ENCODE measurements at places on chromosomes 11 and 22.

DNA sequence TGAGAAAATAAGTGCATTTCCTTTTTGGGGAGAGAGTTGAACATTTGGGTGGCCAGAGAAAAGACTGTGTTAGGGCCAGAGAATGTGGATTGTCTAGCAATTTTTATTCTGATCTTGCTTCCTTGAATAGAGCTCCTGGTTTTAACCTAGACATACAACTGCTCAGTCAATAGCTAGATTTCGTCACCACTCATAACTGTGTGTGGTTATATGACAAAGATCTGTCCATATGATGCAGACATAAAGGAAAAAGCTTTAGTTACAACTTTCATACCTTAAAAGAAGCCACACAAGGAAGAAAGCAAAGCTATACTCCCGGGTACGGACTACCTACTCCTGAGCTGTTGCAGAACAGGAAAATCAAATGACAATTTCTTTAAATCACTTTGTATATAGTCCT is 37.2 kb downstream of the MS4A6A start:
- no peak for DNase-seq

DNA sequence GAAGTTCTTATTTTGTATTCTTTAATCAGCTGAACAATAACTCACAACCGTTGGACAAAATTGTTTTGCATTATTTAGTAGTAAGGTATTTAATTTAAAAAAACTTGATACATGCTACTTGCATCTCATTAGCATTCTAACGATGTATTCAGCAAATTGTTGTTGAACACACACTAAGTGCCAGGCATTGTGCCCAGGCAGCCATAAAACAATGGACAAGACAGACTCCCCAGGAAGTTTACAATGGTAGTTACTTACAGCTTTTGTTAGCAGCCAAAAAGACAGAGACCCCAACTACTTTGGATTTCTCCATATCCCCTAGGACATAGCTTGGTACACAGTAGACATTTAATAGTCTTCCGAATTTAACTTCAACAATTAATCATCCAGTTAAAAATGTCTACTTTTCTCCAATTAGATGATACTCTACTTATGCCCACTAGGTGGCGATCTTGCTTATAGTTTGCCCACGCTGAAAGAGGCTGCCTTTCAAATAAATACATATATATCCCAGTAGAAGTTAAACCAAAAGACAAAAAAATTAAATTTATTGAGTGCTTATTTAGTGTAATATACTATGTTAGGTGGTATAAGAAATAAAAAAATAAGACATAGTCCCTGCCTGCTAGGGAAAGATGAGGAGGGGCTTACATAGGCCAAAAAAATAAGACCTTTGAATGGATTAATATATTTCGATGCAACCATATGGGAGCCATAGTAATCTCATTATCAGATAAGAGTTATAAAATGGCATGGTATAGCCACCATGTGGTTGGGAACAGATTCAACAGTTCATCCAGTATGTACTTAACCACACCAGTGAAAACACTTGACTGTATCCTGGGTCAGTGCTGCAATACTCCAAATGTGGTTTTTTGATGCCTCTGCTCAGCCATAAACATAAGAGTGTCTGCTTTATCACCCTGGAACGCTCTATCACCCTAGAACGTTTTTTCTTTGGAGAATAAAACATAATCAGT is 2.0 kb upstream of the FJX1 start:
- DNase-seq, result no peak

GRCh38 chr11:108906329-108906728 is 241.5 kb downstream of the DDX10 start:
- DNase-seq, result no peak

GRCh38 chr11:115221461-115222069 is 282.6 kb downstream of the CADM1 start:
- DNase-seq, result no peak

DNA sequence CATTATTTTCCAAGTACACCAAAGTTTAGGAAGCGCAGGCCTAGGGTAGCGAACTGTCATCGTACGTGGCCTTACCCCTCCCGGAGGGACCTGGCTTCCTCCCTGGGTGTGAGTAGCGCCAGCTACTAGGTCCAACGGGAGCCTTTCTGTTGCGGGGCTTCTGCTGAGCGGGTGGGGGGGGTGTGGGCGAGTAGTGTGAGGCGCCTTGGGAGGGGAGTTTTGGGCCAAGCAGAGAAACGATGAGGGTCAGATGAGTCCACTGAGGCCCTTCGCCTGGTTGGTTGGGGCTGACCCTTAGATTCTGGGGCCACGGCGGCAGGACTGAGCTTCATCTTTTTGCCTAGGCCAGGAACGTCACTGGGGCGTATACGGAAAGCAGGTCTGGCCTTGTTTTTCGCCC is 868 bp downstream of the TEF start:
- DNase-seq, result no peak

GRCh38 chr11:111359223-111360149 is 19.6 kb downstream of the POU2AF1 start:
- no peak for DNase-seq

GRCh38 chr11:123586568-123586967 is 67.9 kb downstream of the SCN3B start:
- DNase-seq, result no peak

GRCh38 chr22:28064920-28065319 is 145.9 kb upstream of the PITPNB start:
- DNase-seq, result no peak

DNA sequence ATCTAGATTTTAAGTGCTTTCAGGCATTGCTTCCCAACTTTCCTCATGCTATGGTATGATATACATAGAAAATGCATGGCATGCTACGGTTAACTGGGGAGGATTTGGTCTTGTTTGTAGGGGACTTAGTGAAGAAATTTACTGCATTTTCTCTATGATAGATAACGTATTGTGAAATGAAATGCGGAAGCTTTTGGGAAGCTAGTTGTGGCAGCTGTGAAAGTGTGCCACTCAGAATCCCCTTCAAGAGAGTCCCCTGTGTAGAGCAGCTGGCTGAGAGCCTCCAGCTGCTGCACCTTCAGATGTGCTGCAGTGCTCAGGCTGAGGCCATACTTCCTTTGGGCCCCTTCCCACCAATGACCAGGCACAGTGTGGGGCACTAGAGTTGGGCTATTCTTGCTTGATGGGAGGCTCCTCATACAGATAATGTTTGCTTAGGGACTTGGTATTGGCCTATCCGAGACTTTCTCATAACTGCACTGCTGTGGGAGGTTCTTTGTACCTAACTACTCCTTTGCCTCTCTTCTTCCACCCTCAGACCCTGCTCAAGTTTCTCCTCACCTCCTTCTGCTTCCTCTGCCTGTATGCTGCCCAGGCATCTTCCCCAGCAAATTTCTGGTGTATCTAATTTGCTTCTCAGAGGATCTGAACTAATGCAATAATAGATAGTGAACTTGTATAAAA is 67.3 kb downstream of the HIPK3 start:
- no peak for DNase-seq

DNA sequence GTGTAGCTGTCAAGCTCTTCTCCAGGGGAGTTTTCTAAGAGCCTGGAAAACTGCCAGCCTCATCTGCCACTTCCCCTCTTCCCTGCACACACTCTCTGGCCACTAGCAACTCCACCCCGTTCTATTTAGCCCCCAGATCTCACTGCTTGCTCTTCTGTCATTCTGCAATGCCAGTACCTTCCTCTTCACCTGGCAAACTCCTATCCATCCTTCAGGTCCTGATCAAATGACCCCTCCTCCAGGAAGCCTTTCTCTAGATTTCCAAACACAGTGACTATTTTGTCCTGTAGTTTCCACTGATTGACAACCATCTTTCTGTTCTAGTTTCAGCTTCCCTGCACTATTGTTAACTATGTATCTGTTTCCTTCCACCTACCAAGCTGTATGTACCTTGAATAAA is 437.7 kb downstream of the SOX6 start:
- no peak for DNase-seq

DNA sequence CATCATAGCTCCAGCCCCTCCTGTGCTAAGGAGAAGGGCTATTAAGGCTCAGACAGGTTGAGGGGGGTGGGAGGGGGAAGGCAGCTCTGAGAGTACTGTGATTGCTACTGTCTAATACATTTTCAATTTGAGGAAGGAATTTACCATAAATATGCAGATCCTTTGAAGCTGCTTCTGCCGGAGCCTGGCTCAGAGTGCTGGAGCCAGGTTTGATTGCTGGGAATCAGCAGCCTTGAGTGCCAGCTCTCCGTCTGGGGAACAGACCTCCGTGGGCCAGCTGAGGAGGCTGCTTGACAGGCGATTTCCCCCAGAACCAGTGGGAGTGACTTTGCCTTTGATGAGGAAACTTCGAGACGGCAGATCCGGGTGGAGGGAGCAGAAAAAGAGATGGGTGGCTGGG is 141.7 kb upstream of the TBCEL start:
- DNase-seq, result no peak

DNA sequence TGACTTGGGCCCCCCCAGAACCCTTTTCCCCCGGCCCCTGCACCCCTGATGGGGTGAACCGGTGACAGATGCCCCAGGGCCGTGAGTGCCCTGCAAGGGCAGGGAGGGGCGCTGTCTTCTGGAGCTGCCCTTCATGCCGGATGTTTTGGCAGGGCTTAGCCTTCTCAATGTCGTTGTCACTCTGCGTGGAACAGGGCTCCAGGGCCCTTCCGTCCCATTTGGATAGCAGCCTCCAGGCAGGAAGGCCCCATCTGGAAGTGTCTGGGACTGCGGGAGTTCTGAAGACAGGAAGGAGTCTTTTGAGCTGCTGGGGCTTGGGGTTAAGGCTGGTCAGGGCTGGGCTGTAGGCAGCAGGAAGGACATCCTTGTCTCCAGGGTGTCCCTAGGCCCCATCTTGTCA is 4.6 kb downstream of the FRMD8 start:
- no peak for DNase-seq

- DNase-seq, result no peak
Measured at GRCh38 chr11:79482800-79483199, 42.0 kb upstream of the TENM4 start.

GRCh38 chr11:31655483-31655882 is 145.9 kb downstream of the ELP4 start:
- DNase-seq, result no peak

DNA sequence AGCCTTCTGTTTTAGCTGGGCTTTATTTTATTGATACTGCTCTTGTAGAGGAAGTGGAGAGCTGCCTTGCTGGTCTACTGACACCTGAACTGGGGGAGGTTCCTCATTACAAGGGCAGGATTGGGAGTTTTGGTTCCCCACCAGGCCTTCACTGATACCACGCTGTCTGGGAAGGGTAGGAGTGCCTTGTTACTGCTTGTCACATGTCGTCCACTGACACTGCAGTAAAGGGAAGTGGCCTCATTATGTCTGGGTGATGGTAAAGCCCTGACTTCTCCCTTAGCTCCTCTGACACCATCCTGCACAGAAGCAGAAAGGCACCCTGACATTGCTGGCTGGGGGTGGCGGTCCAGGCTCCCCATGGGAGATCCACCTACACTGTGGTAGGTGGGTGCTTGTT is 38.7 kb upstream of the ELF5 start:
- DNase-seq, result no peak

GRCh38 chr11:76736773-76737495 is 46.2 kb upstream of the TSKU start:
- no peak for DNase-seq

DNA sequence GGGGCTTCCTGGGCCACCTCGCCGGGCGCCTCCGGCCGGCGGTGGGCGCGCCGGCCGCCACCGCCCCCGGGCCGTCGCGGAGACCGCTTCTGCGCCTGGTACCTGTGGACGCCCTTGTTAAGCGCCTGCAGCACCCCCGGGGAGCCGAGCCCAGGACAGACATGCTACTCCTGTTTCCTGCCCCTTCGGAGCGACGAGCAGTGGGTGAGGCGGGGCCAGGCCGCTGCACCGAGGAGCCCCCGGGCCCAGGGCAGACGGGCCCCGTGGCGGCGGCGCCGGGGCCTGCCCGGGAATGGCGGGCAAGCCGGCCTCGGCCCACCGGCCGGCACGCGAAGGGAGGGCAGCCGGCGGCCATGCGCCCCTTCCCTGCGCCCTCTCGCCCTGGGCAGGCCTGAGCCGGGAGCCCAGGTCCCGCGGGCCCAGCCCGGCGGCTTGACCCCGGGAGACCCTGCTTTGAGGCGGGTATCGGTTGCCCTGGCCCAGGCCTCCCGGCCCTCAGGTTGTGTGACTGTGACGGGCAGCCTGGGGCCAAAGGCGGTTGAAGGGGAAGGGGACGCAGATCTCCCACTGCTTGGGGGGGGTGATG is 789 bp upstream of the KDM2A start:
- peak; percentile 28 for DNase-seq

- DNase-seq, result no peak
Measured at GRCh38 chr11:15711311-15711710, 596.6 kb downstream of the INSC start.

- no peak for DNase-seq
Measured at GRCh38 chr11:6351782-6352382, 31.6 kb upstream of the CAVIN3 start.

- DNase-seq, result no peak
Measured at GRCh38 chr11:250274-250673, 13.5 kb downstream of the PSMD13 start.

- DNase-seq, result no peak
Measured at GRCh38 chr22:21802056-21802455, 65.4 kb downstream of the MAPK1 start.

DNA sequence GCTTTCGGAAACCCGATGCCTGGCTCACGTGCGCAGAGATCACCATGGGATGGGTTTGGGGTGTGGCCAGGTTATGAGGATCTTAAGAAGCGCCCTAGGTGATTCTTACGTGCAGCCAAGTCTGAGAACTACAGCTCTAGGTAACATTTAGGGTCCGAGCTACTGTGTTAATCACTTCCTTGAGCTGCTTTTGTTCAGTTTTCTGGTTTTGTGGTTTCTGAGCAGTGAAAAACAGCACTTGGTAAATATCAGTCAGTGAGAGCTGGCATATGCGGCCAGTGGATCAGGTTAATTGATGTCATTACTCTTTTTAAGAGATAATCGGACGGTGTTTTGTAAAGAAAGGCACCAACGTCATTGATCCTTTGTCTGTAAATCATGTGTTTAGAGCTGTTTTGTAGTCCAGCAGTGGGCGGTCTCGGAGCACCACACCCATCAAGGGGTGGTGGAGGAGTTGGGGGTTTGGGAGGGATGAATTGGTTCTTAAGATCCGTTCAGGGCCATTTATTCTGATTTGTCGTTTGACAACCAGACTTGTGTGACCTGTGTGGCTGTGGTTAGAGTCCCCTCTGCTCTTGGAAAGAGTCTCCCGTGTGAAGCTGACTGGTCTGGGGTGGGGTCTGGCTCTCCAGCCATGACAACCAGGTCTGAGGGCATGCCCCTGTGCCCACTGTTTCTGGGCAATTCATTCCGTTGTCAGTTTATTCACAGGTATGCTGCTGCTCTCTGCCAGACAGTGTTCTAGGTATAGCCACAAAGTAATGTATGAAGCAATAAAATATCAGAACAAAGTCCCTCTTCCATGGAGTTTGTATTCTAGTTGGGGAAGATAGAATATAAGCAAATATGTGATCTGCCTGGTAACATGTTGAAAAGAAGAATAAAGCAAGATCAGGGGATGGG is 61.9 kb upstream of the SORL1-AS1 start:
- DNase-seq, result no peak

GRCh38 chr11:114281388-114281956 is 14.7 kb upstream of the NNMT start:
- DNase-seq, result no peak

- DNase-seq, result no peak
Measured at GRCh38 chr11:11335043-11335442, 18.0 kb downstream of the CSNK2A3 start.
